ENCODE measurements at places on chromosomes 6 and 20.

GRCh38 chr6:125099211-125100073, 54.1 kb upstream of the TPD52L1 start:
- DNase-seq, result peak; percentile 24
- no peaks in the 10 kb centered on the region for H3K4me1 ChIP-seq
- no peak overlapping the region for H3K27ac ChIP-seq
- no peaks in the 10 kb centered on the region for H3K27me3 ChIP-seq
- H3K4me3 ChIP-seq, result peak overlapping the region; percentile 45
- no peaks in the 10 kb centered on the region for H3K36me3 ChIP-seq

- DNase-seq, result peak; percentile 49
- H3K4me1 ChIP-seq, result no peaks in the 10 kb centered on the region
- H3K36me3 ChIP-seq, result no peaks in the 10 kb centered on the region
These were observed 55.7 kb upstream of the TNFAIP3 start for GRCh38 chr6:137811121-137811915.

DNA sequence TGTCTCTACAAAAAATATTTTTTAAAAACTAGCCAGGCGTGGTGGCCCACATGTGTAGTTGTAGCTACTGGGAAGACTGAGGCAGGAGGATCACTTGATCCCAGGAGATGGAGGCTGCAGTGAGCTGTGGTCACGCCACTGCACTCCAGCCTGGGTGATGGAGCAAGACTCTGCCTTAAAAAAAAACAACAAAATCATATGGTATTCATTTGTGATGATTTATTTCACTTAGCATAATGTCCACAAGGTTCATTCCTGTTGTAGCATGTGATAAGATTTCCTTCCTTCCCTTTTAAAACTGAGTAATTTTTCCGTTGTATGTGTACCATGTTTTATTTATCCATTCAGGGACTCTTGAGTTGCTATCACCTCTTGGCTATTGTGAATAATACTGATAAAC, 26.2 kb downstream of the TMEM170B start:
- H3K36me3 ChIP-seq, result no peaks in the 10 kb centered on the region
- H3K27ac ChIP-seq, result no peak overlapping the region
- no peaks in the 10 kb centered on the region for H3K4me1 ChIP-seq
- no peak overlapping the region for H3K4me3 ChIP-seq
- no peaks in the 10 kb centered on the region for H3K27me3 ChIP-seq
- no peak for DNase-seq

DNA sequence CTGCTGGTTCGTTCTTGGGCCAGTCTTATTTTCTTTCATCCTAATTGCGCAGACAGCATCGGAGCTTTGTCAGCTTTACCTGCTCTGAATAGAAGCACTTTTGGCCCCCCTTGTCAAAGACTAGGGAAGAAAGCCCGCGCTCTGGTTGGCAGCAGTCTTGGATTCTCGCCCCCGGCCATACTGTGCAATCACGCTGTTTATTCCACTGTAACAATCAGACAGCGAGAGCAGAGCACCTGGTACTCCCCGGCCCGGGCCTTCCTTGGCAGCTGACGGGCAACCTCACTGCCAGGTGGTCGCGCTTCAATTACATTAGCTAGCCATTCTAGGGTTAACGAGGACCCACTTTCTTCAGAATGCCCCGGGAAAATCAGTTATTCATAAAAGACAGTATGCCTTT, 72.6 kb downstream of the INSM1 start:
- no peaks in the 10 kb centered on the region for H3K36me3 ChIP-seq
- no peak overlapping the region for H3K27ac ChIP-seq
- H3K4me1 ChIP-seq, result no peaks in the 10 kb centered on the region
- no peak overlapping the region for H3K4me3 ChIP-seq
- no peaks in the 10 kb centered on the region for H3K27me3 ChIP-seq

DNA sequence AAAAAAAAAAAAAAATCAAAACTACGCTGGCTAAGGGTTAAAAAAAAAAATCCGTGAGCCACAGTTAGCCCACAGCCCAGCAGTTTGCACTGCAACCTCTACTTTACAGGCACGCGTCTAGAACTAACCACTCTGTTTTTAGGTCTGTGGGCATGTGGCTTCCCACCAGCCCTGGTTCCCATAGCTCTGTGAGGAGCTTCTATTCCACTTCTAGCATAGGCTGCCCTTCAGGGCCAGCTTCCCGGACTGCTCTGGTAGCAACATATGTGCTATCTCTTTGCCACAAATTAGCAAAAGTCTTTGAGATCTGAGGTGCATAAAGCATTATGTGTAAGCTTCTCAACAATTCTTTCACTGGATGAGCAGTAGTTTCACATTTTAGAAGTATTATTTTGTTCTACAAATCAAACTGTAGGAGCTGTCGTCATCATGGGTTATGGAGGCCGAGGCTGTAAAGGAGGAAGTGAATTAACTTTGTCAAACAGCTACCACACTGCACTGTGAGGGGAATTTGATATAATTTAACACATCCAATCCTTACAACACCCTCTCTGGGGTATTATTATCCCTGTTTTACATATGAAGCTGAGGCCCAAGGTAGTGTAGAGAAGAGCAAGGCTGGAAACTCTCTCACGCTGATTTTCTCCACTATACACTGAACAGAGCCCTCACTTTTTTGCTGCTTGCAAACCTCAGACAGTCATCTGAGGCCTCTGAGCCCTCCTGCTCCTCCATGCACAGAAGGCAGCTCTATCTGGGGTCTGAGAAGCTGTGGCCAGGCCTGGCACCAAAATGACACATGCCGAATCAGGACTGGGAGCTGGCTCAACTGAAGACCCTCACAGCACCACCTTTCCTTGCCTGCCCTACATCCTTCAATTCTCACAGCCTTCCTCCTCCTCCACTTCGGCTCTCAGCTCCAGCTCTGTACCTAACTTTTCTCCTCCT, 35.4 kb downstream of the MAN1A1 start:
- H3K27ac ChIP-seq, result no peak overlapping the region
- no peaks in the 10 kb centered on the region for H3K4me1 ChIP-seq
- no peak overlapping the region for H3K4me3 ChIP-seq

DNA sequence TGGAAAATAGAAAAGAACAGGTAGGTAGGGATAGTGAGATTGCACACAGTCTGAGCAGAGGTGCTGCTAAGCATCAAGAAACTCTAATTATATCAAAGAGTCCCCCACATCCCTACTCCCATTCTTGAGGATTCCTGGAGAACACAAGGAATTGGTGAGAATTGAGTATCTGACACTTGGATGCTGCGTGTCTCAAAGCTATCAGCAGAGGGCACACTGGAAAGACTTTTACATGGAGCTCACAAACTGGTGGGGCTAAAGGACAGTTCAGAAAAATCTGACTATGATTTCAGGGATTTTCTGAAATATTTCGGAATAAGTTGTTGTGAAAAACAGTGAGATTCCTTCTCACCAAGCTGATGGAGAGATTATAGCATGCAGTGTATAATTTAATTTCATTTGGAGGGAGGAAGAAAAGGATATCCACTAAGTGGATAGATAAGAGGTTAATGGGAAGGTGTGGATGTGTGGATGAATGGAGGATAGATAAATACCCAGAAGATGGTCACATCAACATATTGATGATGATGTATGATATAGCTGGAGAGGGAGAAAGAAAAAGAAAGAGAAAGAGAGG, 215.4 kb upstream of the DEFB112 start:
- no peaks in the 10 kb centered on the region for H3K27me3 ChIP-seq
- H3K36me3 ChIP-seq, result no peaks in the 10 kb centered on the region
- no peak overlapping the region for H3K27ac ChIP-seq

GRCh38 chr6:124830506-124830905, 131.7 kb upstream of the RNF217 start:
- H3K27me3 ChIP-seq, result no peaks in the 10 kb centered on the region
- no peaks in the 10 kb centered on the region for H3K4me1 ChIP-seq
- no peak for DNase-seq
- H3K4me3 ChIP-seq, result no peak overlapping the region
- H3K36me3 ChIP-seq, result no peaks in the 10 kb centered on the region

DNA sequence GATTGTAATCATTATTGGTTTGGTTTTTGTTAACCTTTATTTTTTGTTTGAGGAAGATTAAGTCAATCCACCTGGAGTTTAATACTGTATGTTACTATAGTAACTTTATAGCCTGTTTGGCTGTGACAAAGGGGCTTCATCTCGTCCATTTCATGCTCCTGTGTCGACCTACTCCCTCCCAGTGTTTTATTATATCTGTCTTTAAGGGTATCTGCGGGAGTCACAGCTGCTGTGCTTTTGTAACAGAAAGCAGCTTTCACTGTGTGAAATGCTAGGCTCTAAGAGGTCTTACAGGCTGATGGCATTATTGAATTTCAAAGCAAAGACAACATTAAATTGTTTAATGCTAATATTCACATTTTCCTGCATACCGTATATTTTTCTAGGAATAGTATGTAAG, 698.0 kb upstream of the POU3F2 start:
- H3K4me3 ChIP-seq, result no peak overlapping the region
- no peaks in the 10 kb centered on the region for H3K36me3 ChIP-seq
- H3K27ac ChIP-seq, result no peak overlapping the region
- H3K27me3 ChIP-seq, result no peaks in the 10 kb centered on the region

DNA sequence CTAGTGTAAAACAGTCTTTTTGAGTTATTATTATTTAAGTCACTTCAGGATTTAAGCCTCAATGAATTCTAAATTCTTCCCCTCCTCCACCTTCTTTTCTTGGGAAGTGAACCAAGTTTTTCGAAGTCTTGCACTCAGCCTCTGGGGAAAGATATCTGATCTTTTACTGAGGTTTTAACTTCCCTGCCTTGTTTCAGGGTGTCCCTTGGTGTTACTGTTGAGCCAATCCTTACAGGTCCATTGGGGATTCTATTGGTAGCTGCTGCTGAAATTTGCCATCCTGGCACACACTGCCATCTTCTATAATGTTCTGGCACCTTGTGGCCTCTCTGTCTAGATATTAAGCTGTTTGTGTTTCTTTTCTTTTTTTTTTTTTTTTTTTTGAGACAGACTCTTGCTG, 31.7 kb downstream of the BEND6 start:
- no peaks in the 10 kb centered on the region for H3K36me3 ChIP-seq
- DNase-seq, result no peak
- H3K27ac ChIP-seq, result no peak overlapping the region
- H3K4me1 ChIP-seq, result no peaks in the 10 kb centered on the region

GRCh38 chr6:24761193-24761835, 13.4 kb upstream of the GMNN start:
- H3K4me3 ChIP-seq, result no peak overlapping the region
- no peaks in the 10 kb centered on the region for H3K27me3 ChIP-seq
- DNase-seq, result no peak
- no peaks in the 10 kb centered on the region for H3K36me3 ChIP-seq

DNA sequence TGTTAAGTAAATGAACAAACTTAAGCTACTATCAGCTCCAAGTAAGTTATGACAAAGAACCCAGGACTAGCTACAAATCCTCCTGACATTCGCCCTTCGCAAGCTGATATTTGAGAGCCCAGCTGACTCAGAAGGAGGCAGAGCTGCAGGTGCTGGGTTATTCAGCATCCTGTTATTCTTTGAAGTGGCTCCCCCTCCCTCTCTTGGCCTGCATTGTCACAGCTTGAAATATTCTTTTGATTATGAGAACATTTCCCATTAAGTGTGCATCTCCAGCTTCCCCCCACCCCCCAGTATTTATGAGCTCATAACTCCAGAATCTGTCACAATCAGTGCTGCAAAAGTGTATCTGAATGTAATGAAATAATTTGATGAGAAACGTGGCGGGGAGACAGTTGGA, 78.8 kb upstream of the RALY start:
- no peaks in the 10 kb centered on the region for H3K27me3 ChIP-seq
- H3K36me3 ChIP-seq, result no peaks in the 10 kb centered on the region
- H3K27ac ChIP-seq, result no peak overlapping the region
- no peaks in the 10 kb centered on the region for H3K4me1 ChIP-seq
- no peak overlapping the region for H3K4me3 ChIP-seq

DNA sequence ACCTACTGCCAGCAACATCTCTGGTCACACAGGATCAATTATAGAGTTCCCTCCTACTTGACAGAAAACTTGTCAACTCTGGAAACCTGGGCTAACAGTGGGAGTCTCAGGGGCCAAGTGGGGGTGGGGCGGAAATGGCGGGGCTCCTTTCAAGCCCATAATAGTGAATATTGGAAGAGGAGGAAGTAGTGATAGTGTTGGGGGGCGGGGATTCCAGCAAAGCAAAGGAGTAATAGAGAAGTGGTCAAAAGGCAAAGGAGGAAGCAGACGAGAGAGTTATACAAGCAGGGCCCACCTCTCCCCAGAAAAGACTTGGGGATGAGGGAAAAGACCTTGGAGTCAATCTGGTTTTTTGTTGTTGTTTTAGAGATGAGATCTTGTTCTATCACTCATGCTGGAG, 2.1 kb downstream of the DEF6 start:
- H3K36me3 ChIP-seq, result no peaks in the 10 kb centered on the region
- no peaks in the 10 kb centered on the region for H3K27me3 ChIP-seq
- H3K27ac ChIP-seq, result no peak overlapping the region
- H3K4me3 ChIP-seq, result no peak overlapping the region

GRCh38 chr6:24520929-24521546, 26.3 kb downstream of the ALDH5A1 start:
- peak; percentile 26 for DNase-seq
- H3K27me3 ChIP-seq, result no peaks in the 10 kb centered on the region
- H3K27ac ChIP-seq, result no peak overlapping the region
- no peak overlapping the region for H3K4me3 ChIP-seq
- H3K36me3 ChIP-seq, result no peaks in the 10 kb centered on the region

GRCh38 chr6:11428895-11429294, 108.7 kb upstream of the TMEM170B start:
- peak overlapping the region; percentile 19 for H3K27ac ChIP-seq
- no peaks in the 10 kb centered on the region for H3K4me1 ChIP-seq
- no peak overlapping the region for H3K4me3 ChIP-seq
- no peak for DNase-seq

DNA sequence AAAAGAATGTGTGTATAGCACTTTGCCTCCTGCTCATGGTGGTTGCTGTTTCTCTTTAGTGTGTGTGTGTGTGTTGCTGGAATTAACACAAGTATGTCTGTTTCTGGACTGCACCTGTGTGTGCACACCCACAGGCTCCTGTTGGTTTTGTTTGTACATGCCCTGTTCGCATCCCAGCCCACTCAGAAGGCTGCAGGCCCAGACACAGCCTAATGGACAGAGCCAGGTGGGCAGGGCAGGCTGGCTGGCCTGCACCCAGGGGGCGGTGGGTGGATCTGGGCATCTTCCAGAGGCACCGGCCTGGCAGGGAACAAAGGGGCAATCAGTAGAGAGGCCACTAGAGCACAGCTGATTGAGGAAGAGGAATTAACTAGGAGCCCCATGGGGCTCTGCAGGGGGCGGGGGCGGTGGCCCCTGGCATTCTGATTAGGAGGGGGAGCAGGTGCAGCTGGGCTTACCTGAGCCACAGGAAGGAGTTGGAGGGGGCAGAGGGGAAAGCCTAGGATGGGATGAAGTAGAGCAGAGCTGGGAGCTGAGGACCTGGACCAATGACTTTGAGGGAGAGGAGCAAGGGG, 21.9 kb downstream of the CD40 start:
- no peaks in the 10 kb centered on the region for H3K4me1 ChIP-seq
- no peaks in the 10 kb centered on the region for H3K36me3 ChIP-seq
- H3K4me3 ChIP-seq, result no peak overlapping the region
- peak overlapping the region; percentile 42 for H3K27ac ChIP-seq

- no peaks in the 10 kb centered on the region for H3K4me1 ChIP-seq
- H3K27ac ChIP-seq, result no peak overlapping the region
- no peaks in the 10 kb centered on the region for H3K36me3 ChIP-seq
- DNase-seq, result no peak
- no peak overlapping the region for H3K4me3 ChIP-seq
These were observed 24.8 kb downstream of the GNAS start for GRCh38 chr20:58877050-58877975.
